ENCODE measurements at places on chromosomes 6 and 20.

DNA sequence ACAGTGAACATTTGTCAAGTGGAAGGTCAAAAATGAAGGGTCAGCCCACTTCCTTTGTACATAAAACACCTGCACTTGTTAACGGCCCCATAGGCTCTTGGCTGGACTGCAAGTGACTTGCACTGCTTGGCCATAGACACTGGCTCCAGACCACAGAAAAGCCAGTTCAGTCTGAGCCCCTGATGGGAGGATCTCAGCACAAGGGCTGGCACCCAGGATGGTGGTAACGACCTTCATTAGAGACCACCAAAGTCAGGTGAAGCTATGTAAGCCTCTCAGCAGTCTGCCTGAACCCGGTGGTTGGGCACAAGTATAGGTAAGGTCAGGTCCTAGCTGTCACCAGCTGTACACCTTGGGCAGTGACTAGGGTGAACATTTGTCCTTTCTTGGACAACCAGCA is 16.1 kb downstream of the PLAGL2 start:
- no peaks in the 10 kb centered on the region for H3K27me3 ChIP-seq
- H3K4me1 ChIP-seq: peaks cover 18% of the 10 kb centered on the region
- H3K27ac ChIP-seq: peak overlapping the region; percentile 87

- no peaks in the 10 kb centered on the region for H3K36me3 ChIP-seq
- no peak for DNase-seq
- no peak overlapping the region for H3K27ac ChIP-seq
- H3K4me1 ChIP-seq: no peaks in the 10 kb centered on the region
- H3K27me3 ChIP-seq: no peaks in the 10 kb centered on the region
- H3K4me3 ChIP-seq: no peak overlapping the region
Measured at GRCh38 chr20:60802676-60803075, 449.4 kb upstream of the CDH4 start.

DNA sequence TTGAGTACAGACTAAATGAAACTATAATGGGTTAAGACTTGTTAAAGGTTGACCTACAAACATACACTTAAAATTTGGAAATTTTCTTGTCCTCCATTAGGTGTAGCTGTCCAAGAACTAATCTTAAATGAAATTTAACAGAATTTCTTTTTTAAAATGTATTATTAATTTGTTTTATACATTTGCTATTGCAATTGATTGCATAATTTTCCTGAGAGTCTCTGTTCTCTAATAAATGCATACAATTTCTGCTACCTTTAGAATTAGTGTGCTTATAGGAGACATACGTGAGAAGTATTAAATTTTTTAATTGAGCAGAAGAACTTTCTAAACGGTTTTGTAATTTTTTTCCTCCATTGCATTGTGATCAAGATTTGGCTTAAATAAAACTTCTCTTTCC is 1.5 kb downstream of the FAM135A start:
- peak overlapping the region; percentile 99 for H3K27ac ChIP-seq
- peak overlapping the region; percentile 100 for H3K4me3 ChIP-seq
- H3K4me1 ChIP-seq: peaks cover 24% of the 10 kb centered on the region
- H3K36me3 ChIP-seq: peaks cover 5% of the 10 kb centered on the region

GRCh38 chr20:36305602-36306551 is at the start of gene DLGAP4:
TSS of gene DLGAP4 (plus strand) at chr20:36306339. CDS start at chr20:36431718, 125,379 bp downstream.
- H3K4me3 ChIP-seq: peak within 1 kb of the TSS; percentile 85
- peaks cover 13% of the 10 kb centered on the region for H3K4me1 ChIP-seq
- DNase-seq: no peak
- peaks cover 84% of the 10 kb centered on the region for H3K27me3 ChIP-seq

DNA sequence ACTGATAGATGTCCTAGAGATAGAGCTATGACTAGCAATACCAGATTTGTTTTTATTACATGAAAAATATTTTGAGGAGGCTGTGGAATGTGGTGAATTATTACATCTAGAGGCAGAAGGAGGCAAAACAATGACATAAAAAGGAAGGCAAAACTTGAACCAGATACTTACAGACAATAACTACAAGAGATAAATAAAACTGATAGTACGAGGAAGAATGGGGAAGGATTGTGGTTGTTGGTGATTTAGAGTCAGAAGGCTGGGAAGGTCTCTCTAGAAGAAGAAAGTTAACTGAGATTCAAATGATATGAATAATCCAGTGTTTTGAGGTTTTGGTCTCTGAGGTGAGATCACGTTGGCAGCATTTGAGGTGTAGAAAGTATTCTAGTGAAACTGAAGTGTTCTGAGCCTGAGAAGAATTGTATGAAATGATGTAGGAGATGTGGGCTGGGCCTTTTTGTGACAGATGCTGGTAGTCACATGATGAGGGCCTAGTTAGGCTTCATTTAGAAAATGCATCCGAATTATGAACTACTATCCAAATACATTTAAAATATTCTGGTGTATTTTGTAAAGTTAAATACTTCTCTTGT is 589.1 kb downstream of the EYS start:
- H3K27me3 ChIP-seq: no peaks in the 10 kb centered on the region
- no peak for DNase-seq
- no peak overlapping the region for H3K4me3 ChIP-seq

DNA sequence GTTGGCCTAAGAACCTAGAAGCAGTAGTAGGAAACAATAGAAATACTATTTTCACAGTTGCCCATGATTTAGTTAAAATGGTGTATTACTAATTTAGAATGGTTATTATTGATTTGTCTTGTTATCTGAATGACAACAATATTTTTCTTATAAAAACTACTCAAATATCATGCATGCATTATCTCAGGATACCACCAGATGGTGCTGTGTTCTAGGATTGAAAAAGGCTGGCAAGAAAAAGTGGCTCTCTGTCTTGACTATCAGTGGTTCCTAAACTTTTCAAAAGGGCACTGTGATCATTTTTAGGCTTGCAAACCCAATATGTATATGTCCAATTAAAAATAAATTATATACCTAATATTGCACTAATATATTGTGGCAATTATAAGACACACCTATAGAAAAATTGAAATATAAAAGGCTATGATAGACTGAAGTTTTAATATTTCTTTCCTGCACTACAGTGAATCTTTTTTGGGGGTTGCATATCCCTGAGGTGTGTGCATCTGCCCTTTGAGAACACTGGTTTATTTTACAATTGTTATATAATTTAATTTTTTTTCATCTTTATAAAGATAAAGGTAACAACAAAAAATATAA is 131.7 kb upstream of the MLIP start:
- H3K36me3 ChIP-seq: no peaks in the 10 kb centered on the region
- DNase-seq: no peak
- H3K27ac ChIP-seq: no peak overlapping the region

DNA sequence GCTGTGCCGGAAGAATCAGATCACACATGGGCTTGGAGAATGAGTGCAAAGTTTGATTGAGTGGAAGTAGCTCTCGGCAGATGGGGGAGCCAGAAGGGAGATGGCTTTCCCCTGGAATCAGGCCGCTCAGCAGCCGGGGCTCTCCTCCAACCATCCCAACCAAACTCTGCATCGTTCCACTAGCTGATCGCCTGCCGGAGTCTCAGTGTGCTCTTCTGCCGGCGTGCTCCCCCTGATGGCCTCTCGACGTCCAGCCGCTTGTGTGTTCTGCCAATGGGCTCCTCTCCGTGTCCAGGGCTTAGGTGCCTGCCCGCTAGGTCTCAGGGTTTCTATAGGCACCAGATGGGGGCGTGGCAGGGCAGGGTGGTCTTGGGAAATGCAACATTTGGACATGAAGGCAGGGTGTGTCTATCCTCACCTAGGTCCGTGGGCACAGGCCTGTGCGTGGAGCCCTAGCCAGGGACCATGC is 4.9 kb upstream of the BIRC7 start:
- no peak overlapping the region for H3K4me3 ChIP-seq
- DNase-seq: no peak
- peaks cover 48% of the 10 kb centered on the region for H3K27me3 ChIP-seq
- H3K27ac ChIP-seq: no peak overlapping the region
- H3K4me1 ChIP-seq: no peaks in the 10 kb centered on the region
- H3K36me3 ChIP-seq: no peaks in the 10 kb centered on the region

DNA sequence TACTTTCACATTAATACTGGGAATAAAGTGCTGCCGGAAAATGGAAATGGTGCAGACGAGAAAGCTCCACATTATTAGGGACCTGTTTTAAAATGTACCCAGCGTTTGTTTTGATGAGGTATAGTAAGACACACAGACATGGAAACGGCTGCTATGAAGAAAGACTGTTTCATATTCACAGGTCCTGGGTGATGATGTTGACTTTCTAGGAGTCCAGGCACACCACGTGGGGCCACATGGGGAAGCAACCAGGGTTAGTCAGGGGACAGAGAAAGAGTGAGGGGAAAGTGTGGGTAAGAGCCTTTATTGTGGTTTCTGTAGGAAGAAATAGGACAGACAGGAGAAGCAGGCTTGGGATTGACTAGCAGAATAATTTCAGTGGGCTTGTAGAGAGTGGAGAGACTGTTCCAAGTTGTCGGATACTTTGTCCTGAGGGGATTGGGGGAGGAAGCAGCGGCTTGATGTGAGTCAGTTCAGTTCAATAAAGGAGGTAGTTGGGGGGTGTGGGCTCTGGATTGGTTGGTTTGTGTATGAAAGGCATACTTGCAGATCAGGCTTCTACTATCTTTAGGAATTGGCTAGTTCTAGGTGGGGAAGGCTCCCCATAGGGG is 112.0 kb upstream of the MCHR2 start:
- peaks cover 2% of the 10 kb centered on the region for H3K36me3 ChIP-seq
- no peak for DNase-seq
- H3K4me1 ChIP-seq: no peaks in the 10 kb centered on the region
- H3K27ac ChIP-seq: no peak overlapping the region

DNA sequence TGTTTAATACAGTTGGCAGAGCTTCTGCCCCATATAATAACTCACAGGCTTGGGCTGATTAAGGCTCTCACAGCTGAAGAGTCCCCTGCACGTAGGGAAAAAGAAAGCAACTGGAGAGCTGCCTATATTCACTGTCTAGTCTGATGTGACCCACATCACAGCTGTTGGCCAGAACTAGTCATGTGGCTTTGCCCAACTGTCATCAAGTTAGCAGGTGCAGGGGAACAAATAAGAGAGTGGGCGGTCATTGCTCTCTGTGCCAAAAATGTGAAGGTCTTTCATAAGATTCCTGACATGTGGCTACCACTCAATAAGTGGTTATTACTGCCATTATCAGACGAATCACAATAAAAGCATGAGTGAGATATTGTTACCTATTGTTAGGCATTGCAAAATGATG is 665.2 kb downstream of the DOK5 start:
- no peak overlapping the region for H3K4me3 ChIP-seq
- H3K4me1 ChIP-seq: no peaks in the 10 kb centered on the region
- DNase-seq: no peak
- no peak overlapping the region for H3K27ac ChIP-seq

DNA sequence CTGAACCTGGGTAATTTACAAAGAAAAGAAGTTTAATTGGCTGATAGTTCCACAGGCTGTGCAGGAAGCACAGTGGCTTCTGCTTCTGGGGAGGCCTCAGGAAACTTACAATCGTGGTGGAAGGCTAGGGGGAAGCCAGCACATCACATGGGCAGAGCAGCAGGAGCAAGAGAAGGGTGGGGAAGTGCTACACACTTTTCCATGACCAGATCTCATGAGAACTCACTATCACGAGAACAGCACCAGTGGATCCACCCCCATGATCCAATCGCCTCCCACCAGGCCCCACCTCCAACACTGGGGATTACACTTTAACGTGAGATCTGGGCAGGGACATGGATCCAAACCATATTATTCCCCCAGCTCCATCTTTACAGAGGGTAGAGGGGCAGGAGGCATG is 166.4 kb downstream of the NFATC2 start:
- peaks cover 20% of the 10 kb centered on the region for H3K4me1 ChIP-seq
- peaks cover 3% of the 10 kb centered on the region for H3K36me3 ChIP-seq
- H3K27me3 ChIP-seq: no peaks in the 10 kb centered on the region
- H3K27ac ChIP-seq: peak overlapping the region; percentile 78
- H3K4me3 ChIP-seq: no peak overlapping the region

GRCh38 chr6:128479991-128480390 is 40.4 kb downstream of the PTPRK start:
- H3K27me3 ChIP-seq: no peaks in the 10 kb centered on the region
- no peak overlapping the region for H3K27ac ChIP-seq
- DNase-seq: no peak

- H3K27ac ChIP-seq: peak overlapping the region; percentile 98
- H3K4me1 ChIP-seq: peaks cover 66% of the 10 kb centered on the region
- peak overlapping the region; percentile 75 for H3K4me3 ChIP-seq
- H3K36me3 ChIP-seq: no peaks in the 10 kb centered on the region
- H3K27me3 ChIP-seq: no peaks in the 10 kb centered on the region
Measured at GRCh38 chr6:111806165-111806547, 67.1 kb downstream of the FYN start.

- H3K27ac ChIP-seq: no peak overlapping the region
- no peaks in the 10 kb centered on the region for H3K4me1 ChIP-seq
- H3K27me3 ChIP-seq: peaks cover 28% of the 10 kb centered on the region
- H3K36me3 ChIP-seq: peaks cover 4% of the 10 kb centered on the region
Measured at GRCh38 chr20:59663513-59664060, 59.2 kb downstream of the PHACTR3 start.
